NCI-H510A treated with DMSO at 0.1 percent for 48 hours (cell line): ENCODE measurements at places on chromosomes 16 and 17.

DNA sequence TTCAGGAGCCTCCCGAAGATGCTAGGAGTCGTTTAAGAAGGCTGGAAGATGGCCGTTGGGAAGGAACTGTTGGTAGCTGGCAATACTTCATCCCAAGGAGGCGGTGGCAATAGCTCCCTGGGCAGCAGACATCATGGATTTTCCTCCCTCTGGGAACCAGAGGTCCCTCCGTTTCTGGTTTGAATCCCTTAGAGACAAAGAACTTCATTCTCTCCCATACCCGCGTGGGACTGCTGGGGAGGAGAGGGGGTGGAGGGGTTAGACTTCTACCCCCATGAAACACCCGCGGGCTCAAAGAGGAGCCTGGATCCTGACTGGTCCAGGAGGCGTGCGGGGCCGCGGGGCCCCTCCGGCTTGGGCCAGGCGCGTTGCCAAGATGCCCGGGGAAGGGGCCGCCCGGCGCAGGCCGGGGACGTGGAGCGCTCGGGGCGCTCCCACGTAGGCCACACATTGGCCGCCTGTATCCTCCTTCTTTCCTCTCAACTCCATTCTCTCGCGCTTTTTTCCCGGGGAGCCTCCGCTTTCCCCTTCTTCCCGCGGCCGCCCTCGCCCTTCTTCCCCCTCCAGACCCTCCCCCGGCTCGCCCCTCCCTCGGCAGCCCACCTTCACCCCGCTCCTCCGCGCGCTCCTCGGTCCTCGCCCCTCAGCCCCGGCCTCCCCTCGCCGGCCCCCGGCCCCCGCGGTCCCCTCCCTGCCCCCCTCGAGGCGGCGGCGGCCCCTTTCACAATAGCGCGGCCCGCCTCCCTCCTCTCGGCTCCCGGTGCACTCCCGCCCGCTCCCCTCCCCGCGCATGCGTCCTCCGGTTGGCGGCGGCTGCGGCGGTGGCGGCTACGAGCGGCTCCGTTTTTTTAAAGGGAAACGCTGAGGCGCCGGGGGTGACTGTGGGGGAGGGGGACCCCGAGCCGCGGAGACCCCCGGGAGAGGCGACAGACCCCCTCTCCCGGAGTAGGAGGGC, at the start of gene MSL1:
Gene MSL1, plus strand, starts transcription at position 791 of the 955 bp plus-strand sequence. CDS start 642 bp downstream, outside the sequence.
- peak; percentile 61 for DNase-seq

- no peak for DNase-seq
Observed at GRCh38 chr17:35846055-35846809, 22.5 kb downstream of the HEATR9 start.

DNA sequence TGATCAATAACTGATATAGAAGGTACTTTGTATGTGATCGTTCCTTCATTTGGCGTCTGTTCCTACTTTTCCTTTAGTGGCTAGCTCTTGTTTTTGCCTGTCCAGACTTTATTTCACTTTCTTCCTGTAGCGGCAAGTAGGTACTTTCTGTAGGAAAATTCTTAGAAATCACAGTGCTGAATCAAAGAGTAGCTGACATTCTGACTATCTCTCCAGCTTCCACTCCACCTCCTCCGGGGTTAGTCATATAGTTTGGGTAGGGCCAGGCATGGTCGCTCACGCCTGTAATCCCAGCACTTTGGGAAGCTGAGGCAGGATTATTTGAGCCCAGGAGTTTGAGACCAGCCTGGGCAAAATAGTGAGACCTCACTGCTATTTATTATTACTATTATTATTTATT, 29.9 kb upstream of the PAFAH1B1 start:
- no peak for DNase-seq

- no peak for DNase-seq
Observed at GRCh38 chr17:58387834-58388233, 29.5 kb downstream of the RNF43 start.

- no peak for DNase-seq
Observed at GRCh38 chr17:32330147-32330546, 11.8 kb downstream of the C17orf75 start.

DNA sequence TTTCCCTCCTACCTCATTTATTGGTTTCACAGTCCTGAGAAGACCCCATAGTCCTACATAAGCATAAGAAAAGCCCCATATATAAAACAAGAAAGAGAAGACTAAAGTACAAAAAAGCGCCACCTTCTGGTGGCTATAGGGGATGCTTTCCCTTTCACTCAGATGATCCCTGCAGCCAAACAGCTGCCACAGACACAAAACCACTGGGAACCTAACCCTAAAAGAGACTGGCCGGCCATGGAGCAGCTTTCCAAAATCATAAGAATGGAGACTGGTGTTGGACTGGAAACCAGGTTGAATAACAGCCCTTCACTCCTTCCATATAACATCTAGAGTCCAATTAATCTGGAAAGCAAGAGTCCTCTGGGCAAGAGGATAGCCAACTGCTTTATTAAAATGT, 11.4 kb downstream of the DYNC1LI2 start:
- DNase-seq, result peak; percentile 5
